Dermis microvascular lymphatic vessel endothelial cell (primary cell): ENCODE measurements at places on chromosomes 6 and 20. TPM values are rescaled to one million over a fixed set of nuclear protein-coding genes. Genes with fewer than 3 reads are reported as not detected.
A peak's percentile ranks its signal among the peaks of the same experiment; 100 is the strongest.

DNA sequence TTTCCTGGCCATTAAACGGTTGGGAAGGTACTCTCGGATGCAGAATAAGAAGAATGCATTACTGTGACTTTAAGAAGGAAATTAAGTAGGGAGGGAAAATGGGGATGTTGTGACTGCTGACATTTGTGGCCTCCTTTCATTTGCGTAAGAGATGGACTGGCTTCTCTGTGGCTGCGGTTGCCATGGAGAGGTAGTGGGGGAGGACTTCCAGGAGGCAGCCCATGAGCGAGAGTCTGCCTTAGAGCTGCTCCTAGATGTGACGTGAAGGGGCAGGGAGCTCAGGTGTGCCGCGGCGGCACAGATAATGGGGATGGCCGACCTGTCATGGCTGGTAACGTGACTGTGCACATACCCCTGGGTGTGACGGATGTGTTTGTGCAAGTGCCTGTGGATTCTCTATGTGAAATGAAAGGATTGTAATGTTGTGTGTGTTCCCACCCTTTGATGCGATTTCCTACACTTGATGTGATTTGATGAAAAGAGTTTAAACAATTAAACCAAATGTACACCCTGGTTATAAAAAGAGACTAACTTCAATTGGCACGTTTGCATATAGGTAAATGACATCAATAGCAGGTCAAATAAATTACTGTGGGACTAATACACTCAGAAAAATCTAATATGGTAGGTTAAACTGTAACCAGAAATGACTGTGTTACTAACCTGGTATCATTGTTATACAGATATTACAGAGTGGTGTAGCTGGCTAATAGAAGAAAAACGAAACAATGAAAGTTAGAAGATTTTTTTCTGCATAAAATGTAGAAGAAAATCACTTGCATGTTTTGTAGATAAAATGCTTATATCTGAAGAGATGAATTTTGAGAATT, 48.9 kb downstream of the HIVEP1 start:
- no peak for DNase-seq

DNA sequence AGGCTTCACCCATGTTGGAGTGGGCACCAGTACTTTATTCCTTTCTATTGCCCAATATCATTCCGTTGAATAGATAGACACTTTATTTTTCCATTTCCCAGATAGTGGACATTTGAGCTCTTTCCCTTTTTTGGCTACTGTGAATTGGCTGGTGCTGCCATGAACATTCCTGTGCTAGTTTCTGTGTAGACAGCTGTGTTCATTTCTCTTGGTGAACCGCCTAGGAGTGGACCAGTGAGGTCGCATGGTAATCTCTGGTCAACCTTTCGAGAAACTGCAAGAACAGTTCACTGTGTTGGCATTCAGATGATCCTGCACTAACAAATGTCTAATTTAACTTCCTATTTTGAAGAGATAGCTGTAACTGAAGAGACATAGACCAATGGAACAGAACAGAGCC, 58.6 kb downstream of the RAMACL start:
- DNase-seq: no peak

GRCh38 chr6:134288538-134289203, 29.2 kb downstream of the SGK1 start:
- DNase-seq: peak; percentile 83

Gene APCDD1L
- not detected in 2 replicates for total RNA-seq

DNA sequence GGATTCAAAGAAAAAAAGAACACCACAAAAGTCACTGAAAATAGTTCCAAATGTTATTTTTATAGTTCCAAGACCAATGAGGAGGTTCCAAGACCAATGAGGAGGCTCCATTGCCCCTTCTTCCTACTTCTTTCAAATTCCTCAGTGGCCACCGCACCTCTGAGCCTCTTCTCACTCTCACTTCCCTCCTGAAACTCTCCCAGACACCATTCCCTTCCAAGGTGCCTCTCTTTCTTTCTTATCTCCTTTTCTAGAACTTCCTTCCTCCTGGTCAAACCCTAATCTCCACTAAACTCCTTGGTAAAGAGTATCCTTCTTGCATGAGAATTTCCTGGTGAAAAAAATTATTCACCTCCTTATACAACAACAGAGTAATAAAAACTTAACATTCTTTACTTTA, 20.4 kb upstream of the MCUR1 start:
- DNase-seq: no peak

Gene MYL9
- 0.77 and 1.8 TPM in 2 replicates for total RNA-seq

Gene KIAA0408
- total RNA-seq: not detected in 2 replicates

Gene TRPC4AP
- total RNA-seq: 68.9 and 99.4 TPM in 2 replicates

DNA sequence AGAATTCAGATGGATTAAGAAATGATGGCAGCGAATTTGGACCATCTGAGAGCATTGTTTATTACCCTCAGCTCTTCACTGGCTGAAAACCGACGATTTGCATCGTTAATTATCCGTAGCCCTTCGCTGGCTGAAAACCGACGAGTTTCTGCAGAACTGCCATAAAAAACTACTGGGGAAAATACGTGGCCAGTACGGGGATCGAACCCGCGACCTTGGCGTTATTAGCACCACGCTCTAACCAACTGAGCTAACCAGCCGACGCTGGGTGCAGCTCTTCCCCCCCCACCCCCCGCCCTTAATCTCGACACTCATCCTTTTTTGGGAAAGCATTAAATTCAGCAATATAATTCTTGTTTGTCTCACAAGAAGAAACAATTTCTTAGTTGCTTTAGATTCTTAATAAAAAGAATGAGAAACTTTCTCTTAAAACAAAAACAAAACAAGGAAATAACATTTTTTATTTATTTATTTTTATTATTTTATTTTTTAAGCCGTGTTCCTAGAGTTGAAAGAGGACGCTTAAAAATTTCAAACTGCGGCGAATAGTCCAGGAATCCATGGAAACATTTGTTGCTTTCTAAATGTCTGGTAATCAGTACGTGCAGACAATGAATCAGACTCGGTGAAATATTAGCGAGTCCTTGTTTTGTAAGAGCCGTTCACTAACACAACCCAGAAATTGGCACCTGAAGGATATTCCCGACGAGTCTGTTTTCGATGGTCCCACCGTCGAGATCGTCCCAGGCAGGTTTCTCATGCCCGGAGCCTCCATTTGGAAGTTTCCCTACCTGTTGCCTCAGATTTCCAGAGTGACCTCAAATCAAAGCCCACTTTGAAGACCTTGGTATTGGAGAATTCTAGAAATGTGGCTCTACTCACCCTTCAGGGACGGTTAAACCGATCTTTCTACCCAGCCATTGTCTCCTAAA, 27.8 kb downstream of the PRSS16 start:
- no peak for DNase-seq

GRCh38 chr6:120604510-120604909, 729.8 kb downstream of the TBC1D32 start:
- DNase-seq: no peak

Gene DSE
- 6.8 and 9.4 TPM in 2 replicates for total RNA-seq

DNA sequence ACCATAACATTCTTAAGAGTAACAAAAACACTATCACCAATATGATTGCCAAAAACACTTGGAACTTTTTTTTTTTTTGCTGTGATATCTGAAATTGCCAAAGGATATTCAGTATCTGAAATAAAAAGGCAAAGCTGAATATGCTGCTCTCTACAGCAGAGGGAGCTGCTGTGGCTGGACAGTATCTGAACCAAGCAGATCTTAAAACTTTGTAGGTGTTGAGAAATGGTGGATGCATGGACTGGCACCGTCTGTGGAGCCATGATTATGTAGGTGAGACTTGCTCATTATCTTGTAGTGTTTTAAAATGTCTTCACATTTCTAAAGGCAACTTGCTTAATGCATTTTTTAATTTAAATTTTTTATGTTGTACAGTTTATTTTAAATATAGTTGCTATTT, 9.2 kb downstream of the PDCD2 start:
- DNase-seq: peak; percentile 14

- DNase-seq: peak; percentile 5
These were observed at the start of gene KHDRBS2 for GRCh38 chr6:62285612-62286469. Gene KHDRBS2 (minus strand): TSS chr6:62286225.

GRCh38 chr6:166228425-166228824, 60.8 kb upstream of the TBXT start:
- DNase-seq: no peak

DNA sequence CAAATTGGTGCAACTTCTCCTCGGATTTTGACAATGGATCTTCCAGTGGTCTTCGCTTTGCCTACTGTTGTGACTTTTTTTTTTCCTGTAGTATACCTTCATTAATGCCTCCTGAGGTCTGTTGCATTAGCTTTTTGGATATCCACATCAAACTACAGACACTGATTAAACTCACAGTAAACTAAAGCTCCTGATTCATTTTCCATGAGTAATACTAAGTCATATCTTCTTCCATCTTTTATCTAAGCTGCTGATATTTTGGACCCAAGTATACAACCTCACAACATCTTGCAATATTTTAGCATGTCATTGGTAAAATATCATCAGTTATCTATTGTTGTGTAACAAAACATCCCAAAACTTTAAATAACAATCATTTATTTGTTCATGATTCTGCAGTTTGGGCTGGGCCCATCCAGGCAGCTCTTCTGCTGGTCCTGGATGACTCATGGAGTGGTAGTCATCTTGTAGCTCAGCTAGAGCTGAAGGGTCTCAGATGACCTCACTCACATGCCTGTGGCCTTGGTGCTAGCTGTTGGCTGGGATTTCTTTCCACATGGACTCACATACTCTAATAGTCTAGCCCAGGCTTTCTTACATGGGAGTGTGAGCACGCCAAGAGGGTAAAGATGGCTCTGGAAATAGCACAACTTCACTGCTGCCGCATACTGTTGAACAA, 78.3 kb upstream of the SRSF6 start:
- DNase-seq: no peak

DNA sequence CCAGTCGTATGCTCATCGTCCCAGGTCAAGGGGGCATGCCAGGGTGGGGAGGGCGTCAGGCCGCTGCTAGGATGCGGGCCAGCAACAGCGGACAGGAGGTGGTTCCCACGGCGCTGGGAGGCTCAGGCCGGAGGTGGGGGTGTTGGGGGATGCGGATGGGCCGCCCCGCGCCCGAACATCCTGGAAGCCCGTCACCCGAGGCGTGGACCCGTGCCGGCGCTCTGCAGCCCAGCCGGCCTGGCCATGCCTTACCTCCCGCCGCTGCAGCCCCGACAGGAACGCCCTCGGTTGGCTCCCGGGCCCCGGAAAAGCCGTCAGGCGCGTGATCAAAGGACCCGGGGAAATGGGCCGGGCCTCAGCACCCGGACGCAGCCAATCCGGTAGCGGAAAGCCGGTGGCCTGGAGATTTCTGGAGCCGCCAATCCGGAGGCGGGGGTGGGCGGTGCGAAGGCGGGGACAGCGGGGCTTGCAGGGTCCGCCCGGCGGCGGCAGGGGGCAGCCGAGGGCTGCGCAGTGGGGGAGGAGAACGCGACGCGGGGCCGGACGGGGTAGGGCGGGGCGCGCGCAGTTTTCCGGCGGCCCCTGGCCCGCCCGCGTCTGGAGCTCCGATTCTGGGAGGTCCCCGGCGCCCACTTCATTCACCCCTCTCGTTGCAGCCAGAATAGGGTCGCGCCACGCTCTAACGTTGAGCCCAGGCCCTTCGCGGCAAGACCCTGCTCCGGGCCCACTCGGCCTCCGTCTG, at the start of gene SMIM29:
Gene SMIM29, minus strand, starts transcription at position 280 of the 742 bp plus-strand sequence. CDS start 1,215 bp downstream, outside the sequence.
- DNase-seq: peak; percentile 93

Gene ASIP
- total RNA-seq: not detected in 2 replicates

DNA sequence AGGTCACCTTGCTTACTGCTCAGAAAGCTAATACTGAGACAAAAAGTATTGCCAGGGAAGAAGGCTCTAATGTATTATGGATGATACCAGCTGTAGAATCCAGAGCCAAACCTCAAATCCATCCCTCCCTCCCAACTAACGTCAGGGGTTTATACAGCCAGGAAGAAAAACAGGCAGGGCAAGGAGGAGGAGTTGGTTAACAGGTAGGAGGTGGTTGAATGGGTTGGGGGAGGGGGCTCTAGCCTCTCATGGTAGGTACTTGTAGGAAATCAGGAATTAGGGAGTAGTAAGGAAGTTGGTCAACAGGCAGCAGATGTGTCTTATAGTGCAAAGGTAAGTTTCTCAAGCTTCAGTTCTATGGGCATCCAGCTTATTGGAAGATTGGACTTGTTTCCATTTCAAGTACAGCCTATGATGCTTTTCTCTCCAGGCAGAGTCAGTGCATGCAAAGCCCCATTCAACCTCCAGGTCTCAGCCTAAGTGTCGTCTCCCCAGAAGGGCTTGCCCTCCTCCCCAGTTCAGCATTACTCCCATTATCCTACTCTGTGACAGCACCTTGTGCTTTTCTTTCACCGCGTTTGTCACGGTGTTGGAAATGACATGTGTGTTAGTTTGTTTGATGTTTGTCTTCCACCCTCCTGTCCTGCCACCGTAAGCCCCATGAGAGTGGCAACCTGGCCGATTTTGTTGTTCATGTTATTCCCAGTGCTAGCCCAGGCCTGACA, 38.1 kb downstream of the PNLDC1 start:
- DNase-seq: no peak

- DNase-seq: no peak
These were observed 230.1 kb downstream of the ERMARD start for GRCh38 chr6:169981568-169981967.

DNA sequence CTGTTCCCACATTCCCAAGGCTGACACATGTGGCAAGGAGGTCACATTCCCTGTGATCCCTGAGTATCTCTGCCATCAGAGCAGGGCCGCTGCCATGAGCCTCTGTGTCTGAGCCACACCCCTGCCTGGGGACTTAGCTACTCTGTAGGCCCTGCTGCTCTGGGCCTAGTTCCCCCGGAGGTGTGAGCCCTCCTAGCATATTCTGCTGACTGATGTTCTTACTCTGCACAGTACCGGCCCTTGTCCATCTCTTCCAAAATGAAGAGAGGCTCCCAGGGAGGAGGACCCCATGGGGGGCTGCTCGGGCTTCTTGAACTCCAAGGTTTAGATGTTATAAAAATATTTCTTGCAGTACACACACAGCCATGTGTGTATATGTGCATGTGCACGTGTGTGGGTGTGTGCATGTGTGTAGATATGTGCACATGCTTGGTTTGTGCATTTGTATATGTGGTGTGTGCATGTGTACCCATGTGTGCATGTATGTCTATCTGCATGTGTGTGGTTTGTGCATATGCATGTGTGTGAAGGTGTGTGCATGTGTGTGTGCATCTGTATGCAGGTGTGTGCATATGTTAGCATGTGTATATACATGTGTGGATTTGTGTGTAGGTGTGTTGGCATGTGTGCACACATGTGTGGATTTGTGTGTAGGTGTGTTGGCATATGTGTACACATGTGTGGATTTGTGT, 101.2 kb downstream of the ERMARD start:
- no peak for DNase-seq

Gene TUBB2A
- total RNA-seq: 41.0 and 63.2 TPM in 2 replicates
